ENCODE measurements at places on chromosomes 11 and 22. TPM values are rescaled to one million over a fixed set of nuclear protein-coding genes. Genes with fewer than 3 reads are reported as not detected.

Gene SMIM35
- total RNA-seq, result not detected

DNA sequence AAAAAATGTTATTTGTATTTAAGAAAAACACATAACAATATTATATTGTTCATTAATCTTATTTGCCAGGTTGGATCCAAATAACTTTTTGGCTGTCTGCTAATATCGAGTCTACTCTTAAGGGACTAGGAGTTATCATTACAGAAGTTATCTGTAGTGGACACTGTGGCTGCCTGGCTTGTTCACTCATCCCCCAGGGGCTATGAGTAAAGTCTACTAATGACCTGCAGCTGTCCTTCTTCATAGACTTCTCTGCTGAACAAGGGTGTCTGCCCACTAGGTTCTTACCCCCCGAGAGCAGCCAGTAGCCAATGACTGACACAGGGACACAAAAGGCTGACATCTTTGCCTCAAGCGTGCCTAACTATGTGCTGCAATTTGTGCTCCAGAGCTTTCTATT lies 69.7 kb downstream of the APIP start:
- no peak for DNase-seq

GRCh38 chr11:112932593-112932992 lies 28.6 kb upstream of the NCAM1 start:
- DNase-seq, result no peak

GRCh38 chr11:72751116-72752087 lies 806 bp downstream of the ARAP1 start:
- DNase-seq, result no peak

- no peak for DNase-seq
These were observed 18.3 kb downstream of the AMOTL1 start for GRCh38 chr11:94786264-94787126.

DNA sequence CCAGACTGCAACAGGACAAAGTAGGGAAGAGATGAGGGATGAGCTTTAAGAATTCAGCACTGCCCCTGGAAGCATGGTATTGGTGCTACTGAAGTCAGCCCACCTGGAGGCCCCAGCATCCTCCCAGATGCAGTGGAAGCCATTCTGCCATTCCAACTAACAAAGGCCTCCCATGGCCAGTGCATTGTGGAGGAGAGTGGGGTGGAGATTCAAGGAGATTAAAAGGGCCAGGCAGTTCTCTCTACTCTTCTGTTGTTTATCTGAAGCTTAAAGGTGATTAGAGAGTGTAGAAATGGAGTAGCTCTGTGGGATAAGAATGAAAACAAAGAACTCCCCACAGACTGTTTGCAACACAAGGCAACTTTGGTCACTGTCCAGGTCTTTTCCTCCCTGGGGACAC lies 24.1 kb upstream of the TSKU start:
- no peak for DNase-seq

DNA sequence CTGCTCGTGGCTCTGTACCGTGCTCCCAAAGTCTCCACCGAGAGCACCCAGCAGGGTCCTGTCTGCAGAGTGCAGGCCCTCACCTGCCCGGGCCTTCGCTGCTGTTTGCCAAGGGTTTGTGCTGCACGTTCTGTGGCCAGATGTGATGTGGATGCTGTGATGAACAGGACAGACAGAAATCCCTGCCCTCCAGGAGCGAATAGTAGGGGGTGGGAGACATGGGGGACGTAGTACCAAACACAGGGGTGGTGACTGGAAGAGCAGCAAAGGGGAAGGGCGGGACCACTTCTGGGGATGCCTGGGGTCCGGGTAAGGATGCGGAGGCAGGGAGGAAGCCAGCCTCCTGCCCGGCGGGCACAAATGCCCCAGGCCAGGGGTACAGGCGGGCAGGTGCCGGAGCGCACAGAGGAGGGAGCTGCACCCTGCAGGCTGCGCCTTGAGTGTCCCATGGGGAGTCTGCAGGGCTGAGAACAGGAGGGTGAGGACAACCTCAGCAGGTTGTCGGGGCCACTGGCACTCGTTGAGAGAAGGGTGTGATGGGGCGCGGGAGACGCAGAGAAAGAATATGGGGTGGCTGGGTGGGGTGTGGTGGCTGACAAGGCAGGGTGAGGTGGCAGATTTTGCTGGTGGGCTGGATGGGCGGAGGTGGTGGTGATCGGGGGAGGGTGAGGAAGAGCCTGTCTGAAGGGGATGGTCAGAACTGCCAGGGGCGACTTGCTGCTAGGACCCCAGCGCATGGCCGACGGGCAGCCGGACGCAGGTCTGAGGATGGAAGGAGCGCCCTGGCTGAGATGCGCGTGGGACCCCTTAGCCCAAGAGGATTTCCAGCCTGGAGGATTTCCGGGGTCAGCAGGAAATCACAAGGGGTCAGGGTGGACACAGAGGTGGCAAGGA lies 16.3 kb upstream of the CTSD start:
- DNase-seq, result no peak

DNA sequence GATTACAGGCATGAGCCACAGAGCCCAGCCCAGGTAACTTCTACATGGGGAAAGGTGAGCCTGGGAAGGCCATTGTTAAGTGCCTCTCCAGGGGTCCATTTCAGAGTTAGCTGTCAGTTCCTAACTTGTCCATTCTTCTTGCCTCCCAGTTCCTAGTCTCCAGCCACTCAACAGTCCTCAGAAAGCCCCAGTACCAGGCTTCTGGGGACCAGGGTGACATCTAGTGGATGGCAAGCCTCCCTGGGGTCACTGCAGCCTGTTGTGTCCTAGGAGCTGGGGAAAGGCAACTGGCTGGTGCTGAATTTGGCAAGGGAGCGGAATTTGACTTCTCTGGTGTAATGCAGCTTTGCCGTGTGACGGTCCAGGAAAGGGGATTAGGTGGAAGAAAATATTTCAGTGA lies 2.1 kb downstream of the LGALS12 start:
- DNase-seq, result no peak

All from aorta (tissue), 5 donors.